ENCODE measurements at places on chromosomes 11 and 22. TPM values are rescaled to one million over a fixed set of nuclear protein-coding genes. Genes with fewer than 3 reads are reported as not detected.

GRCh38 chr11:109972939-109973338, 120.3 kb upstream of the ZC3H12C start:
- no peak for DNase-seq
- H3K4me3 ChIP-seq: no peak overlapping the region
- H3K4me1 ChIP-seq: peaks cover 21% of the 10 kb centered on the region
- H3K36me3 ChIP-seq: no peaks in the 10 kb centered on the region

The OR52I2 gene
- not detected for total RNA-seq

DNA sequence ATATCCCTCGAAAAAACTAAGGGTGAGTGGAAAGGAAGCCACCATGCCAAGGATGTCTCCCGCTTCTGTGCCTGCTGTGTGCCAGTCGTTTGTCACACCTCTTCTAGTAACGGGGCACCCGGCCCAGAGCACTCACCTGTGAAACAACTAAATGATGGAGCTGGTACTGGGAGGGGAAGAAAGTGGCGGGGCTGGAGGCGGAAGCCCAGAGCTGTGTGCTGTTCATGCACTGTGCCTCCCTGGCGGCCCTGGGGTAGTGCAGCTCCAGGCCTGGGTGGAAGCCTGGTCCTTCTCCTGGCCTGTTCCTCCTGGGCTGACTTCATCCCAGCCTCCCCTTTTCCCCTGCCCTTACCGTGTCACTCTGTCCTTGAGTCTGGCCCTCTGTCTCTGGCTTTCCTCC, 130.2 kb downstream of the CEP164 start:
- DNase-seq: no peak
- no peaks in the 10 kb centered on the region for H3K4me1 ChIP-seq
- H3K27ac ChIP-seq: no peak overlapping the region
- peaks cover 9% of the 10 kb centered on the region for H3K36me3 ChIP-seq
- H3K4me3 ChIP-seq: no peak overlapping the region

DNA sequence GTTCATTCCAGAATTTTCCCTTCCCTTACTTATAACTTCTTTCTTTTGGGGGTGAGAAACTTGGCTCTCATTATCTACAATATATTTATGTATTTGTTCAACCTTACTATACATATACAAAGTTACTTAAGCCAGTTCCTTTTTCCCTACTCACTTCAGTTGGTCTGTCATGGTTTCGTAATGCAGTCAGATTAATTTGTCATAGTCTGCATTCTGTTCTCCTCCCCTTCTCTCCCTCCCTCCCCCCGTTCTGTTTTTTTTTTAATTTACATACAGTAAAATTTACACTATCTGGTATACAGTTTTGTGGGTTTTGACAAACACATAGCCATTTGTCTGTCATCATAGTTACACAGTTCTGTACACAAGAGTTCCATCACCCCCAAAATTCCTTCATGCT, 71.8 kb upstream of the ADORA2A start:
- H3K27me3 ChIP-seq: no peaks in the 10 kb centered on the region
- H3K4me3 ChIP-seq: no peak overlapping the region
- H3K4me1 ChIP-seq: no peaks in the 10 kb centered on the region
- no peak for DNase-seq
- no peak overlapping the region for H3K27ac ChIP-seq
- H3K36me3 ChIP-seq: peaks cover 40% of the 10 kb centered on the region

GRCh38 chr11:60756307-60757032, at the start of gene MS4A15:
Gene MS4A15 (plus strand): TSS chr11:60756867. CDS start chr11:60763734, 6,867 bp downstream.
- H3K27me3 ChIP-seq: peaks cover 43% of the 10 kb centered on the region
- H3K36me3 ChIP-seq: no peaks in the 10 kb centered on the region

The MPPED2 gene
- total RNA-seq: 0.62 TPM

- no peak for DNase-seq
- no peaks in the 10 kb centered on the region for H3K4me1 ChIP-seq
- no peak overlapping the region for H3K4me3 ChIP-seq
- no peak overlapping the region for H3K27ac ChIP-seq
Observed at GRCh38 chr11:134691985-134692384, 279.9 kb upstream of the B3GAT1 start.

DNA sequence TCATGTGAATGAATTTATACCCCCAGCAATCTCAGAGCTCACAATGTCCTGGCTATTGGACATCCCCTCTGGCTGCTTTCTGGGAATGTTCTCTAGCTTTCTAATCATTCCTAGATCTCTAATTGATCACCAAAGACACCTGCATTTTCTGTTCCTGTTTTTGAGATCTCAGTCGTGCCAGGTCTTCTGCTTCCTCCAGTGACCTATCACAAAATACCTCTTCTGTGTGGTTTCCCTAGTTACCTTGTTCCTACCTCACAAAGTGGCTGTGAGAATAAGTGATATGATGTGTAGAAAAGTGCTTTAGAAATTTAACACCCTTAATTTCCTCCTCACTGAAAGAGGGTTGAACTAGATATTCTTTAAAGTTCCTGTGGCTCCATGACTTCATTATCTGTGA, 92.2 kb downstream of the LUZP2 start:
- no peaks in the 10 kb centered on the region for H3K4me1 ChIP-seq
- no peak for DNase-seq
- no peaks in the 10 kb centered on the region for H3K27me3 ChIP-seq
- no peak overlapping the region for H3K27ac ChIP-seq
- H3K36me3 ChIP-seq: no peaks in the 10 kb centered on the region

- no peak overlapping the region for H3K27ac ChIP-seq
- peaks cover 4% of the 10 kb centered on the region for H3K27me3 ChIP-seq
- H3K36me3 ChIP-seq: peaks cover 18% of the 10 kb centered on the region
- no peak overlapping the region for H3K4me3 ChIP-seq
Observed at GRCh38 chr22:50210378-50211139, 9.7 kb downstream of the SELENOO start.

- peak overlapping the region; percentile 18 for H3K27ac ChIP-seq
- H3K36me3 ChIP-seq: peaks cover 47% of the 10 kb centered on the region
- H3K4me1 ChIP-seq: peaks cover 57% of the 10 kb centered on the region
- no peak for DNase-seq
- H3K4me3 ChIP-seq: no peak overlapping the region
Observed at GRCh38 chr22:24305260-24305692, 34.6 kb downstream of the SPECC1L start.

- H3K36me3 ChIP-seq: no peaks in the 10 kb centered on the region
- peaks cover 10% of the 10 kb centered on the region for H3K4me1 ChIP-seq
- no peaks in the 10 kb centered on the region for H3K27me3 ChIP-seq
- no peak overlapping the region for H3K4me3 ChIP-seq
- H3K27ac ChIP-seq: no peak overlapping the region
- DNase-seq: no peak
Observed at GRCh38 chr11:1877211-1878136, 14.2 kb downstream of the PRR33 start.

The H19 gene
- total RNA-seq: not detected

The BATF2 gene
- total RNA-seq: not detected

- H3K27me3 ChIP-seq: no peaks in the 10 kb centered on the region
- H3K4me3 ChIP-seq: peak overlapping the region; percentile 90
- peaks cover 53% of the 10 kb centered on the region for H3K4me1 ChIP-seq
- peak overlapping the region; percentile 59 for H3K27ac ChIP-seq
- H3K36me3 ChIP-seq: peaks cover 32% of the 10 kb centered on the region
Observed at GRCh38 chr22:26479792-26480610, 3.6 kb downstream of the HPS4 start.

The GLYATL1 gene
- total RNA-seq: 1.3 TPM

DNA sequence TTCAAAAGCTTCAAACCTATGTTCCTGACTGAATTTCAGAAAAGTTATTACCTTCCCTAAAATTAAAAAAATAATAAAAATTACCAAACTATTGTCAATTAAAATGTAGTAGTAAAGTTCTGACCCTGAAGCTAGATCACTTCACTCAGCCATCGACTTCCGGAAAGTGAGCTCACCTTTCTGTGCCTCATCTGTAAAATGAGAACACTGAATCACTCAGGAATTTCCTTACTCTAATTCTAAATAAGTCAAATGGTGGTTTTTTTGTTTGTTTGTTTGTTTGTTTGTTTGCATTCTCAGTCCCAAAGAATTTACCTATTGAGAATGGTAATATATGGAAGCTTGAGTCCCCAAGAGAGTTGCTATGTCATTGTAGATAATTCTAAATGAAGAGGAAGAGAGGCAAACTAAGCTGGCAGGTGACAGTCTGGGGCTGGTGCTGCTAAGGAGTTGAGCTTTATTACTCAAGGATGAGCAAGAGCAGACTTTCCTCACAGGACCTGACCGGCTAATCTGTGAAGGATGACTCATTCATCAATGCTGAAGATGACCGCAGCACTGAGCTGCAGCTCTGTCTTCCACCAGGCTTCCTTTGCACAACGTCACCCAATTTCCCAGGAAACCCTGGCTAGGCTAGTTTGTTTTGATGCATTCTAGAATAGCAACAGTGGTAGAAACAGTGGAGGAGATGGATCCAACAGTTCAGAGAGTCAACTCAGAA, 248.8 kb downstream of the RAB38 start:
- H3K36me3 ChIP-seq: no peaks in the 10 kb centered on the region
- no peak for DNase-seq
- no peak overlapping the region for H3K4me3 ChIP-seq
- H3K27me3 ChIP-seq: no peaks in the 10 kb centered on the region

- no peaks in the 10 kb centered on the region for H3K36me3 ChIP-seq
- no peak overlapping the region for H3K27ac ChIP-seq
- no peak for DNase-seq
- no peak overlapping the region for H3K4me3 ChIP-seq
- no peaks in the 10 kb centered on the region for H3K4me1 ChIP-seq
Observed at GRCh38 chr22:26064048-26064447, 105.2 kb upstream of the SEZ6L start.

- no peaks in the 10 kb centered on the region for H3K27me3 ChIP-seq
- H3K4me1 ChIP-seq: peaks cover 39% of the 10 kb centered on the region
- H3K27ac ChIP-seq: peak overlapping the region; percentile 99
- H3K4me3 ChIP-seq: peak overlapping the region; percentile 96
Observed at GRCh38 chr11:2989551-2989950, 2.6 kb downstream of the NAP1L4 start.
